ENCODE measurements at places on chromosomes 4 and X.

GRCh38 chrX:136643243-136643642 lies 4.7 kb upstream of the CD40LG start:
- no peak for DNase-seq

GRCh38 chr4:106707776-106708463 lies 328.2 kb downstream of the DKK2 start:
- no peak for DNase-seq

DNA sequence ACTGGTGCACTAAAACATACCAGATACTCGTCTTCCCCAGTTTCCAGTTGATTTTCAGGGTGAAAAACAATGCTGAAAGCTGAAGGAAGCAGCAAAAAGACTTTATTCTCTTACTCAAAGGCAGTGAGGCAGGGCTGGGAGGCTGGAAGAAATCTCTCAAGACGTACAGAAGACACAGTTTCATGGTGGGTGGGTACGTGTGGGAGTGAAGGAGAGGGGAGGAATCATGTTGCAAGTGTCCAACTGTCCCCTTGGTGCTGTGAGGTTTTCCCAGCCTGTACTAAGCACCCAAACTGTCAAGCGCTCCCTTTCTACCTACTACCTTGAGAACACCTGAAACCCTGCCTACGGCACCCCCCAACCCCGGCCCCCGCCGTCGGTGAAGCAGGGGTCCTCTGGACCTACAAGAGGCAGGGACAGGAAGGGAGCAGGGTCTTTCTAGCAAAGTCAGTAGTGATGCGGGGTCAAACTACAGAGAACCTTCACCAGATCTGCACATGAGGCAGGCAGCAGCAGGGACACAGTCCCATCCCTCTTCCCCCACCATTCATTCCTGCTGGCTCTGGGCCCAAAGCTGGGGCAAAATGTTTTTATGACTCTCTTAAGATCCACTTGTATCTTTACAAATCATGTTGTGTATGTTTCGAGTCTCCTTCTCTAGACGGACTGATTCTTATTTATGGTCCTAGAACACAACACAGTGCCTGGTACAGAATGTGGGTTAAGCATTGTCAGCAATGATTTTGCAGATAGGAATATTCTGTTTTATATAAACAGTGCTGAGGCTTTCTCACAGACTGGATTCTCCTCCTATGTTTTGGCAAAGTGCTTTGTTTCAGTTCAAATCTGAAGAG lies 2.4 kb upstream of the SETD7 start:
- DNase-seq: no peak

GRCh38 chr4:127124919-127125318 lies 507.8 kb upstream of the INTU start:
- no peak for DNase-seq

DNA sequence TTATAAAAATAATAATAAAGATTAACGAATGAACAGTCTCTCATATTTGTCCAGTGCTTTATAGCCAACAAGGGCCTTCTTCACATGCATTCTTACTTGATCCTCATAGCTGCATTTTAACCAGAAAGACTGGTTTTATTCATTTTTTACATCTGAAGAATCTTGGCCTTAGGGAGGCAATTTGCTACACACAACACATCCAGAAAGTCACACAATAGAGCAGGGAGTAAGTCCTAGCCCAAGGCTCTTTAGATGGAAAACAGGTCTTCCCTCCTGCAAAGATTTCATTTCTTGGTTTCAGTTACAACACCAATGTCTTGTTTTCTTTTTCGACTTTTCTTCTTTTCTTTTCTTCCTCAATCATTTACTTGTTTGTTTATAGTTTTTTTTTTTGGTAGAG lies 13.0 kb upstream of the C1GALT1C1 start:
- no peak for DNase-seq

- no peak for DNase-seq
These were observed 33.4 kb upstream of the ENPP6 start for GRCh38 chr4:184250795-184251669.

GRCh38 chr4:36337665-36338185 lies 56.3 kb downstream of the DTHD1 start:
- DNase-seq: no peak

DNA sequence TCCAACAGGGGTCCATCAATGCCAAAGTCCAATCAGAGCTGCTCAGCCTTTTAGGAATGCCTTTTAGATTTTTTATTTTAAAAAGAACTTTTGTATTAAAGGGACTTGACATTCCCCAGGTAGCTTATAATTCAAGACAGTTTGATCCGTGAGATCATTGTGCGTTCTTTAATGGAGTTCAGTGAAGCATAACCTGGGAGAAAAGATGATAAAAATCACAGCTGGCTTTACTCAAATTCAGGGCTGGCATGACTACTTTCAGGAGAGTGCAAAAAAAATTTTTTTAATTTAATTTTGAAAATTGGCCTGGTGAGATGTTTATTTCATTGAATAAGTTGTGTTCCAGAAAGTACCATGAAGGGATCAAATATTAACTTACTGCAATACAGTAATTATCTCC lies 118.2 kb downstream of the VCX2 start:
- DNase-seq: no peak

GRCh38 chr4:80201252-80202151 lies 4.2 kb downstream of the PRDM8 start:
- DNase-seq: peak; percentile 54

DNA sequence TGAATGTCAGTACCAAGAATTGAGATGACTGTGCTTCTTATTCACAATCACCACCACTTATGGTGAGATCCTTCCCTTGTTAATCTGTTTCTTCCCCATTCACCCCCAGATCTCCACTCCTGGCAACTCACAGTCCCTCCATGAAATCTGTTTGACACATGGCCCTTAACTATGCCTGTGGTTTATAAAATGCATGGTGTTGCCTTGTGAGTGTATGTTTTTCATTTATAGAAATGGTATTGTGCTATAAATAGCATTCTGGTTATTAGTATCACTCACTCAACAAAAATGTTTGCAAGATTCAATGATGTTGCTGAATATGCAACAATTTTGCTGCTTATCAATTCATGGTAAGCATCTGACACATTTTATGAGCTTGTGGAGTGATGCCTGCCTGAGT lies 131.0 kb downstream of the PRKX start:
- no peak for DNase-seq

- DNase-seq: no peak
These were observed 123.5 kb downstream of the BCOR start for GRCh38 chrX:39974270-39974669.

- DNase-seq: no peak
These were observed 101.0 kb downstream of the OPHN1 start for GRCh38 chrX:68332201-68332731.

GRCh38 chr4:336893-337142 lies 796 bp upstream of the ZNF141 start:
- DNase-seq: peak; percentile 2

GRCh38 chrX:81355436-81355835 lies 153.5 kb downstream of the SH3BGRL start:
- no peak for DNase-seq

- DNase-seq: no peak
These were observed 9.5 kb downstream of the EPGN start for GRCh38 chr4:74317616-74318246.

DNA sequence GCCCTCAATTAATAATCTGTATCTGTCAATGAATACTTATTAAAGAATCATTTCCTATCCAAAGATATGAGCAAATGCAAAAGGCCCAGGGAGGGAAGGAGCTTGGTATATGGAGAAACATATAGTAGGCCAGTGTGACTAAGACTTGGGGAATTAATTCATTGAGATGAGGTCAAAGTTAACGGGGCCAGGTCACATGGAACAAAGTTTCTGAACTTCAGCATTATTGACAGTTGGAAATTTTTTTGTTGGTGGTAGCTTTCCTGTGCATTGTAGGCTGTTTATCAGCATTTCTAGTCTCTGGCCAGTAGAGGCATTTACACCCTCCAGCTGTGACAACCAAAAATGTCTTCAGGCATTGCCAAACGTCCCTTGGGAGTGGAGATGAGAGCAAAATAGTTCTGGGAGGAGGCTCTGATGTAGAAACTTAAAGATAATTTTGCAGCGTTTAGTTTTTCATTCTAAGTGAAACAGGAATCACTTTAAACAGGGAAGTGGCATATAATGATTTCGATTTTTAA lies 202.0 kb downstream of the SLC4A4 start:
- DNase-seq: no peak

GRCh38 chrX:8179656-8180055 lies 8.6 kb upstream of the VCX2 start:
- DNase-seq: no peak

GRCh38 chr4:95572304-95572991 lies 23.7 kb upstream of the UNC5C start:
- no peak for DNase-seq

DNA sequence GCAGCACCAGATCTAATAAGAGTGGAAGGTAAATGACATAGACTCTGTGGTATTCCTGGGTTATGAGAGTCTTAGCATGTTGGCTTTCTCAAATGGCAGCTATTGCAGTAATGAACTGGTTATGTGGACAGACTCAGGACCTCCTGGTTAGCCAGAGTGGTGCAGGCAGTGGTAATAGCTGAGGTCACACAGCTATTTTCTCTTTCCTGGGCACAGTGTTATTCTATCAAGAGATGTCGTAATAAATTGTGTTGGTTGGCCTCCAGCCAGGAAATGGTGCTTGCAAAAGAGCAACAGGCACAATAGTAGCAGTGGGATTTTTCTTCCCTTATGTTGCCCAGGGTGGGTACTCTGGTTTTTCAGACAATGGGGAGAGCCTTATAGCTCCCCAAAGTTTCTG lies 279.2 kb upstream of the FGF16 start:
- no peak for DNase-seq

GRCh38 chrX:149648932-149649331 lies 17.3 kb upstream of the TMEM185A start:
- no peak for DNase-seq

DNA sequence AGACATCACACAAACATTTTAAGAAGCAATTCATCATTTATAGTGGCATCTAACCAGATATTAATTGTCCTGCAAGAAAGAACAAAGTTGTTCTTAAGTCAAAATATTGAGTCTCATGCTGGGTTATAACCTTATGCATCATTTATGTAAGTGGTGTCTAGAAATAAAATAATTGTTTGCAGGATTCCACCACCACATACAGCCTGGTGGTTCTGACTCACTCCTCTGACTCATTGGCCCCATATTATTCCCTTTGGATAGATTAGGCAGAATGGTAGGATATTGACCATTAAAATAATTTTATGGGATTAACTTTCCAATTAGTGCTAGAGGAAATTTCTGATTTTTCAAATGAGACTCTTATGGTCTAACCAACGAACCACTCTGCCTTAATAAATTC lies 384.5 kb downstream of the GRXCR1 start:
- no peak for DNase-seq

DNA sequence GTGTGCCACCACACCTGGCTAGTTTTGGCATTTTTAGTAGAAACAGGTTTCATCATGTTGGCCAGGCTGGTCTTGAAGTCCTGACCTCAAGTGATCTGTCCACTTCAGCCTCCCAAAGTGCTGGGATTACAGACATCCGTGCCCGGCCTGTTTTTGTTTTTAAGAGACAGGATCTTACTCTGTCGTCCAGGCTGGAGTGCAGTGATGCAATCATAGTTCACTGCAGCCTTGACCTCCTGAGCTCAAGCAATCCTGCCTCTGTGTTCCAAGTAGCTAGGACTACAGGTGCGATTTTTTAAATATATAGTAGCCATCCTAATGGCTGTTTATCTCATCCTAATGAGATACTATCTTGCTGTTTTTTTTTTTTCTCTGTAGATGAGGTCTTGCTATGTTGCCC lies 47.6 kb downstream of the RNF212 start:
- DNase-seq: no peak

GRCh38 chr4:73277201-73277600 lies 18.6 kb upstream of the ANKRD17 start:
- no peak for DNase-seq

- no peak for DNase-seq
These were observed 195.7 kb downstream of the GPAT3 start for GRCh38 chr4:83731609-83732008.

- no peak for DNase-seq
These were observed 184.0 kb upstream of the KIT start for GRCh38 chr4:54473798-54474197.

GRCh38 chrX:11273544-11273943 lies 19.7 kb upstream of the AMELX start:
- DNase-seq: no peak

DNA sequence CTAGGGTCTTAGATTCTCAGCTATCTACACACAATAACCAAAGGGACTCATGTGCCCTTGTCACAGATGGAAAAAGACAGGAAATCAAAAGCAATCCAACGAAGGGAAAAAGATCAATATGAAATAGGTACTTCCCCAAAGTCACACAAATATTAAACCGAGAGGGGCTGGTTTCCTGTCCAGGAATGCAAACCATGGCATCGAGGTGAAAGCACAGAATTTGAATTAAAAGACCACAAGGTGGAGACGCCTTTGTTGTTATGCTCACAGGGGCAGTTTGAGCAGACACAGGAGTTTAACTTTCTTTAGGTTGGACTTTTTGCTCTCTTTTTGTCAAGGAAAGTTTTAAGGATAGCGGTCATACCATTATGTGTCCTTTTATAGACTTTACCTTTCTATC lies 14.3 kb downstream of the H2BW1 start:
- no peak for DNase-seq

DNA sequence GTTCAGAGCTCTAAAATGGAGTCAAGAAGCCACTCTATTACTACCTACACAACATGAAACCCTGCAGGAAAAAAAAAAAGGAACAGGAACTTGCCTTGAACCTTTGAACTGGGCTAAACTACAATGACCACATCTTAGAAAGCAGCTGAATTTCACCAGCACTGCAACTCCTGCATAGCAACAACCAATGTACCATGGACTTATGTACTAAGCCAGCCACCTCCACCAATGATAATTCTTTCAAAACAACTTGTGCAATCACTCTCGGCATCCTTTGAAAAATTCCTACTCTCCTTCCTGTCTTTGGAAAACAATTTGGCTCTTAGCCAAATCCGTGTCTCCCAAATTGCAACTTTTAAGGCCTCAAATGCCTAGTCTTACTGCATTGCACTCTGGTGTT lies 26.8 kb upstream of the FMR1 start:
- no peak for DNase-seq

DNA sequence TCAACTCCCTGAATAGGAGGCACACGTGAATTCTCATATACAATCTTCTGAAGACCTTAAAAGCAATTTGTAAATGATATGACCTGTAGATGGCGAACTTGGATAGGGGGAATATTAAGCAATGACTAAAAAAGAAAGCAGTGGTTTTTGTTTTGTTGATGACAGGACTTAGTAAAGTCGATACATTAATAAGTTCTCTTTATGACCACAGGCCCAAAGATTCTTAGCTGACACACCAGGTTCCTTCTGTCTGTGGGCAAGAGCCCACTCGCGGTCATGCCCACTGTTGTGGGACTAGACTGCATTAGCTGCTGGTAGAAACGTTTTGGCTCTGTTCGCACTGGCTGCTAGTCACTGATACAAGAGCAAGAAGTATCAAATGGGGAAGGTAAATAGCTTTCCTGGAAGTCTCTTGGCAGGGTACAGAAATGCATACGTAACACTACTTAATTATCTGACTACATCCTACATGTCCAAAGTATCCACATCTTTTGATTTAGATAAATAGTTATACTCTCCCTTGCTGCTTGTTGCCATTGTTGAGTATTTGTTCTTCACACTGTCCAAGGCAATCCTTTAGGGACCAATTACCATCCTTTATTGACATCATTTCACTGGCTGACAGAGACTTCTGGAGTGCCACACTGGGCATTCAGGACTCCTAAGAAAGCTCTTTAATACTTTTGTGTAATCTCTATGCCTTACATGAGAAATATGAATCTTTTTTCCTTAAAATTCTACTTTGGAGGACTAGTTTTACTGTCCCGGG lies 31.0 kb downstream of the ALPK1 start:
- no peak for DNase-seq

GRCh38 chr4:75660491-75660890 lies 12.7 kb downstream of the G3BP2 start:
- DNase-seq: no peak

All from activated T-cell treated with anti-CD3 and anti-CD28 coated beads for 24 hours (primary cell).